ENCODE measurements at places on chromosomes 6 and 20.

- DNase-seq: no peak
Observed at GRCh38 chr20:10661261-10661660, 12.5 kb downstream of the JAG1 start.

GRCh38 chr6:73394577-73395354, at the start of gene DDX43:
Gene DDX43 (plus strand): TSS chr6:73394828. CDS start chr6:73394906, 78 bp downstream.
- no peak for DNase-seq

- DNase-seq: no peak
Observed at GRCh38 chr20:48855046-48855445, 27.2 kb upstream of the PREX1 start.

DNA sequence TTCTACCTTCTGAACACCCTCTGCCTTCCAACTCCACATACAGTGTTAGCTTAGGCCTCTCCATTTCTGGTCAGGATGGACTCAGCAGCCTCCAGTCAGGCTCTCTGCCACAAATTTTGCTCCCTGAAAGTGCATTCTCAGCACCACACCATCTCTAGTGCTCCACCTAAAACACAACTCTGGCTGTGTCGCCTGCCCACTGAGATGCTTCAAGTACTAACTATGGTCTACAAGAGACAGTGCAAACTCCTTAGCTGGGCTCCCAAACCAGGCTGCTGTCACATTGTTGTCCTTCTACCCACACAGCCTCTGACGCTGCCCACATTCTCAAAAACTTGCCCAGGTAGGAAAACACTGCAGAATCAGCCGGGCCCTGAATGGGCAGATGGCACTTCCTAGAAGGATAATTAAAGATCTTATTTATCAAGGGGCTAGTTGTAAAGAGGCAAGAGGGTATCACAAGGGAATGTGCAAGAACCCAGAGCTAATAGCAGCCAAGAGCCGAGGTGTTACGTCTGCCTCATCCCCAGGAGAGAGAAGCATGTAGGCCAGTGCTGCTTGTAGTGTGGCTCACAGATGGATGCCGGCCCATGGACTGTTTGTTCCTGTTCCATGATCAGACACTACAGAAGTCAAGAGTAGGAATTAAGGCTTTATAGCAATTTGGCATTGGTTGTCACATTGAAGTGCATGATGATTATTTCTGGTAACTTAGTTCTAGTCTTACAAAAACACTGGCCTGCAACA, 189.7 kb downstream of the LRFN2 start:
- DNase-seq: no peak

DNA sequence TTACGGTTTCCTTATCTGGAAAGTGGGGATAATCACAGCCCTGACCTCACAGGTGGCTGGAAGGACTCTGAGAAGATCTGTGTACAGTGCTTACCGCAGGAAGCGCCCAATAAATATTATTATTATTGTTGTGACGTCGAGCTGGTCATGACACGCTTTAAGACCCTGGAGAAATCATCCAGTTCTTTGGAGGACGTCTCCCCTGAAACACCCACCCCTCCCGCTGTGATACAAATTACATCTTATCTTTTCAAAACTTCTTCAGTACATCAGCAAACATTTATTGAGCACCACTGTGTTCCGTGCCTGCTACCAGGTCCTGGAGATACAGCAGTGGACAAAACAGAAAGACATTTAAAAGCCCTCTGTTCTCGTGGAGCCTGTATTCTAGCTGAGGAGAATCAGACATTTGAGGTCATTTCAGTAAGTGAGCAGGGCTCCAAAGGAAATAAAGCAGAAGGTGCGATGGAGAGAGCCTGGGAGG, 118.7 kb downstream of the CEBPB start:
- no peak for DNase-seq

GRCh38 chr6:148830614-148831013, 83.8 kb downstream of the UST start:
- no peak for DNase-seq

- DNase-seq: peak; percentile 33
Observed at GRCh38 chr20:2005831-2006426, 12.1 kb upstream of the PDYN start.

- no peak for DNase-seq
Observed at GRCh38 chr6:148138573-148138972, 204.1 kb upstream of the SASH1 start.

- DNase-seq: no peak
Observed at GRCh38 chr6:134374491-134375219, 56.7 kb upstream of the SGK1 start.

GRCh38 chr6:100001915-100002388, 7.9 kb upstream of the MCHR2 start:
- DNase-seq: no peak

- no peak for DNase-seq
Observed at GRCh38 chr6:107348224-107348623, 111.1 kb downstream of the PDSS2 start.

GRCh38 chr6:140321891-140322290, 947.4 kb upstream of the CITED2 start:
- no peak for DNase-seq

- no peak for DNase-seq
Observed at GRCh38 chr6:160029525-160029924, 60.6 kb downstream of the IGF2R start.

DNA sequence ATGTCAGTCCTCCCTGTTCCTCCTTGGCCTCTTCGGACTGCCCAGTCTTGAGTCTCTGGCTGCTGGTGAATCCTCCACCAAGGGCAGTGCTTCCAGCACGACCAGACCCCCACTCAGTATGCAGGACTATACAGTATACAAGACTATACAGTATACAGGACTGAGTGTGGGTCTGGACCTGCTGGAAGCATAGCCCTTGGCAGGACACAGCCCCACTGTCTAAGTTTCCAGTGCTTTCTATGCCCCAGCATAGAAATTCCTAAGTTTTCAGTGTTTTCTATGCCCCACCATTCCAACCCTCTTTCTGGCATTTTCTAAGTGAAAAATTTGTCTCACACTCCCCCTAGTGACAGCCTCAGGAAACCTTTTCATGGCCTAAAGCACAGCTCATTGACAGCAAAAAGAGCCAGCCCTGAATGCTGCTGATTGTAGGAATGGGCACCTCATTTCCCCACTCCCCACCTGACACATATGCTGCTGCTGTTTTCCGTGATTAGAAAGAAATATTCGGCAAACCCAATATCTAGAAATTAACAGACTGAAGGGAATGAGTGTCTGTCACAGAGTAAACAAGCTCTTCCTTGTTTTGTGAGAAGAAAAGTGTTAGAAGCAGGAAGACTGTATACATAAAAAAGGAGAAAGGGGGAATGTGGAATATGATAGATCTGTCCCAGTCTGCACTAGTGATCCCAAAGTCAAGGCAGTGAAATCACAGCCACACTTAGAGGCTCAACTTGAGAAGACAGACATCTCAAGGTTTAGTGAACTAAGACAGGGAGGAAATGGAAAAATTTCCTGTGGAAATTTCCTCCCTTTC, 206.9 kb downstream of the IBTK start:
- DNase-seq: no peak

DNA sequence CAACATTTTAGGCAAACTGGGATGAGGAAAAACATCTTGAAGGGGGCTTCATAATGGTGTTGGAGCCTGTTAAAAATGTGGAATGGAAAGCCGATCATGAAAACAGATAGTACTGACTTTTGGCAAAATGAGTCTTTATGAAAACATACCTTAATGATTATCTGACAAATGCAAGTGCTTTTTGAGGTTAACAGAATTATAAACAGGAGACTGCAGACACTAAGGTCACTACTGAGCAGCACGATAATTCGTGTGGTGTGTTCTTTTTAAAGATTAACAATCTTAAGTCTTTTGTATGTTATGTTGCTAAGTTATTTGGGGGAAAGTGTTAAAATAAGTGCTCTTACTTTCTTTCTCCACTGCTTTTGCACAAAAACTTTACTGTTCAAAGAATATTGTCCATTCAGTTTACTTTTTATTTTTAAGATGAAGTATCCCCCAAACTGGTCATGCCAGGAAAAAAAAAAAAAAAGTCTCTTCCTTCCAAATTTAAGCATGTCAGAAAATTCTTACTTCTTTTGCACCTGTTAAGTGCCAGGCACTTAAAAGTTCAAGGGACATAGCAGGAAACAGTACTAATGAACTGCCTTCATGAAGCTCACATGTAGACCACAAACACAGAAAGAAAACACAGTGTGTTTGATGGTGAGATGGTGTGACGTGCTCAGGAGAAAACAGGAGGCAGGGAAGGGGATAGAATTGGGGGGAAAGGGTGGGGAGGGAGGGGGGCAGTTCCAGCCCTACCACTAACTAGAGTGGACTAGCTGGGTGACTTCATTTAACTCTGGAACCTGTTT, 73.2 kb downstream of the CDYL start:
- DNase-seq: no peak

DNA sequence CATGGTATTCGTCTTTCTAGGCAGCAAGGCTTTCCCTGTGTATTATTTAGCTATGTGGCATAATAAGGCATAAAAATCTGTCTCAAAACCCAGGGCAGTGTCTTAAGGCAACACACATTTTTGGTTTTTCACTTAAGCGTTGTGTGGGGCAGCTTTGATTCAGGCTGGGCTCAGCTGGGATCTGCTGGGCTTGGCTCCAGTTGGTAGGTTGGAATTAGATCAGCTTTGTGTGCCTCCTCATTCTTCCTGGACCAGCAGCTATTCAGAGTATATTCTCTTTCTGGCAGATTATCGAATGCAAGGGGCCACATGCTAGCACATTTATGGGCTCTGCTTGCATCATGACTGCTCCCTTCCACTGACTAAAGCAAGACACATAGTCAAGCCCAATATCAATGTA, 487.9 kb downstream of the RFPL4B start:
- no peak for DNase-seq

DNA sequence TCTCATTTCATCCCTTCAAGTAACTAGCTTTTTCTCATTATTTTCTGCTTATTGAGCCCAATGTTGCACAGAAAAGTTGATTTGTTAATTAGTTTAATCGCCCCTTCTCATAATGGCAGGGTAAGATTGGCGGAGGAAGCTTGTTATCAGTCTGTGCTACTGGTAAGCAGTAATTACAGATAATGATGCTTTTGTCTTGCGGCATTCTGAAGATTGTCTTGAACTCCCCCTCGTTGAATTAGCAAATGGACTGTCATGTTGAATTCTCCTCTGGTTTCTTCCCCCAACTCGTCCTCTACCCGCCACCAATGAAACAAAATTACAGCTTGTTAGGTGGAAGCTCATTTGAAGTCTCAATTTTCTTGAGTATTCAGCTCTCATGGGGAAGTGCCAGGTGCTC, 39.4 kb downstream of the PRDM13 start:
- DNase-seq: no peak

GRCh38 chr6:37041521-37041920, 36.1 kb downstream of the FGD2 start:
- no peak for DNase-seq

DNA sequence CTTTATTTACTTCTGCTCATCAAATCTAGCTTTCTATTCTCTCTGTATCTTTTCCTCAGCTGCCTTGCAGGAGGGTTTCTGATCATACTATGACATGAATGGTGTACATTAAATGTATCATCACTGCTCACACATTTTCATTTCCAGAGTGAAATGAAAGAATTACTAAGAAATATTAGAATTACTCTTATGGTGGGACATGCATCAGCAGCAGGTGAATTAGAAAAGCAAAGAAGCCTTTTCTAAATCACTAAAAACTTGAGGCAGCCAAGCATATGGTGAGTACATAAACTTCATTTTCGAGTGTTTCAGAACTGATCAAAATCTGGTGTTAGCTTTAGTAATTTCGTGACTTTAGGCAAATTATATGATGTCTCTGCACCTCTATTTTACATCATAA, 23.6 kb downstream of the IL17A start:
- DNase-seq: no peak

- DNase-seq: no peak
Observed at GRCh38 chr6:124961777-124962638, at the start of gene RNF217. Gene RNF217 (plus strand): TSS chr6:124962437. CDS start chr6:124962545, 108 bp downstream.

- no peak for DNase-seq
Observed at GRCh38 chr20:889932-890463, 26.1 kb downstream of the ANGPT4 start.

DNA sequence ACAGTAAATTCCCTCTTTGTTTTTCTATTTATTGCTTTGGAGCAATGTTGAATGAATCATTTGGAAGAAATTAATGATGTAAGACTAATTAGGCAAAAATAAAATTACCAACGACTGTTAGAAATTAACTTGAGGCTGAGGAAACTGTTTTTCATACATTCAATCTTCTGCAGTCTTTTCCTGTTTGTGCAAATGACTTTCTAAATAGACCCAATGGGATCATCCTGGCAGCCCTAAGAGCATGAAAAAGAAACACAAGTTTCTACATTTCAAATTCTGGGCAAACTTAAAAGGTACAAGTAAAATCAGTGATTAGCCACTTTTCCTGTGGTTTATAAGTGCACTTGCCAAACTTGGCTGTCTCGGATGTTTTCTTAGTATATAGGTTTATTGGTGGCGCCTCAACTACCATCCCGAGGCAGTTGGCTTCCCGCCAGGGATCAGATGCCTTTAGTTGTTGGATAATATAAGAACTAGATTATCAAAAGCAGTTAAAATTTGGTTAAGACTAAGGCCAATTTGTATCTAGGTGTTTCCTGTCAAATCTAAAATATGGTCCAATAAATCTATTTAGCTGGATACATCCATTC, 181.2 kb downstream of the ISM1 start:
- DNase-seq: no peak

DNA sequence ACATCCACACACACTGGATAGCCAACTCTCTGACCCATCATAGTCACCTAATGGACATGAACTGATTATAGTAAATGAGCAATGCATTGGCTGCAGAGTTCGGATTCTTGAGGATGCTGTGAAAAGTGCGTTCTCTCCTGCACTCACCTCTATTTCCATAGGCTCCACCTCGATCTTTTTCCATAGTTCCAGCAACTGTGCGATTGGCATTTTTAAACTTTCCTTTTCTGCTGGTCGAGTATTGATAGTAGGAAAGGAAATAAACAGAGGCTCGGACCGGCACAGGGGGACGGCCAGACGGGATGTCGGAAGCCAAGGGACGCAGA, 94.4 kb downstream of the RNASET2 start:
- DNase-seq: no peak

DNA sequence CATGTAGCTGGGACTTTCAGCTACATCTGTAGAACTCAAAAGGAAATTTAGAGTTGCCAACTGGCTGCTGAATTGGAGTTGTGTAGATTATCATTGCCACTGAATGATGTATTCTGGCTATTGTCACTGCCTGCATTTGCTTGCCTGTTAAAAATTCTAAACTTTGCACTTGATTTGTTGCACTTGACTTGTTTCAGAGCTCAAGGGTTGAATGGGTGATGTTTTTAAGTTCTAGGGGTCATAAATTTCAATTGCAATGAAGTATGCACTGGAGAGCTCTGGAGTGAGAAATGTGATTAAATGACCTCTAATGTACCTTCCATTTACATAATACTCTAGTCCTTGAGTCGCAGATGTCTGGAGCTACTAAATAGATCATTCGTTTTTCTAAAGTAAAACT, 102.4 kb downstream of the TNFRSF21 start:
- no peak for DNase-seq

GRCh38 chr20:34704177-34705007, at the start of gene TP53INP2:
Gene TP53INP2 (plus strand): TSS chr20:34704344. CDS start chr20:34708740, 4,396 bp downstream.
- DNase-seq: peak; percentile 70

DNA sequence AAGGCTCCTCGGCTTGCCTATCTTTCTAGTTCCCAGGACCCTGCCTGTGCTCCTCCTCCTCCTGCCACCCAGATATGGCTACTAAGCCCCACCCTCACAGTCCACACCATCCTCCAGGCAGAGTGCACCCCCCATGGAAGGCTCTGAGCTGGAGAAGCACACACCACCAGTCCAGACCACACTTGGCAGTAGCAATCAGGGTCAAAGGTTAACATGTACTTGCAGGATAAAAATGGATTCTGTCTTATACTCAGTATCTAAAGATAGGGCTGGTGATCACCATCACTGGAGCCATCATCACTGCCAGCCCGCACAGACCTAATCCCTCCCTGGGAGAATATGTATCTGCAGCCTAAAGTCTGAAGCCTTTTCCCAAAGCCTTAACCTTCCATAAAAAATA, 83.4 kb downstream of the PRKN start:
- DNase-seq: no peak
